Stimulated activated CD8-positive, alpha-beta memory T cell treated with anti-CD3 and anti-CD28 coated beads, Interleukin-7, amount 100 ng/mL, for 1 hour (primary cell): ENCODE measurements at places on chromosomes 6 and 20.

GRCh38 chr6:146847426-146847825 is 248.7 kb downstream of the ADGB start:
- no peak for DNase-seq

DNA sequence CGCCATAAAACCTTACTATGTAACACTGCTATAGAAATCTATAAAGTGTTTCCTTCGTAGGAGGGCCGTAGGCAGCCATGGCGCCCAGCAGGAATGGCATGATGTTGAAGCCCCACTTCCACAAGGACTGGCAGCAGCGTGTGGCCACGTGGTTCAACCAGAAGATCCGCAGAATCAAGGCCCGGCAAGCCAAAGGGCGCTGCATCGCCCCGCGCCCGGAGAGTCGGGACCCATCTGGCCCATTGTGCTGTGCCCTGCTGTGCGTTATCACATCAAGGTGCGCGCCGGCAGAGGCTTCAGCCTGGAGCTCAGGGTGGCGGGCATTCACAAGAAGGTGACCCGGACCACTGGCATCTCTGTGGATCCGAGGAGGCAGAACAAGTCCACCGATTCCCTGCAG is 62.4 kb downstream of the TRIM27 start:
- DNase-seq = no peak

GRCh38 chr6:80211286-80211685 is 104.8 kb downstream of the BCKDHB start:
- DNase-seq = no peak

GRCh38 chr6:8075185-8075584 is 11.0 kb upstream of the BLOC1S5 start:
- no peak for DNase-seq

DNA sequence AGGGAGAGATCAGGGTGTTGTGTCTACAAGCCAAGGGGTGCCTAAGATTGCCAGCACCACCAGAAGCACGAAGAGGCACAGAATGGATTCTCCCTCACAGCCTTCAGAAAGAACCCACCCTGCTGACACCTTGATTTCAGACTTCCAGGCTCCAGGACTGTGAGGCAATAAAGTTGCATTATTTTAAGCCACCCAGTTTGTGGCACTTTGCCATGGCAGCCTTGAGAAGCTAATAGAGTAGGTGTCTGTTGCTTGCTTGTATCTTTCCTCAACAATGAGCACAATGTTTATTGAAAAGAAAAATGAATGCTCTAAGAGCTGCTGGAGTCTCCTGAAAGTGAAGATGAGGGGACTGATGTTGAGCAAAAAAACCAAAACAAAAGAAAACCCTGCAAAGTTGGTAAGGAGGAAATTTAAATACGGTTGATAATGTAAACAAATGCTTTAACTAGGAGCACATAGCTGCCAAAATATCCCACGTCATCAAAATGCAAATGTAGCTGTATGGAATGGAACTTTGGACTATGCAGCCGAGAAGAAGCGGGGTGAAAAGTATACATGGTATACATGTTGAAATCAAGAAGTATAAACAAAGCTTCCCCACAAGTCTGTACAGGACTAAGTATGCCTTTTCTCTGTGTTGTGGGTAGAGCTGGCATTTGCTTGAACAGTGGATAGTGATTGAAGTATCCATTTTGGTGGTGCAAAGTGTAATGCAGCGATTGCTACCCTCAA is 8.0 kb downstream of the IL20RA start:
- no peak for DNase-seq

GRCh38 chr6:17580518-17581048 is 19.5 kb upstream of the FAM8A1 start:
- DNase-seq = no peak

DNA sequence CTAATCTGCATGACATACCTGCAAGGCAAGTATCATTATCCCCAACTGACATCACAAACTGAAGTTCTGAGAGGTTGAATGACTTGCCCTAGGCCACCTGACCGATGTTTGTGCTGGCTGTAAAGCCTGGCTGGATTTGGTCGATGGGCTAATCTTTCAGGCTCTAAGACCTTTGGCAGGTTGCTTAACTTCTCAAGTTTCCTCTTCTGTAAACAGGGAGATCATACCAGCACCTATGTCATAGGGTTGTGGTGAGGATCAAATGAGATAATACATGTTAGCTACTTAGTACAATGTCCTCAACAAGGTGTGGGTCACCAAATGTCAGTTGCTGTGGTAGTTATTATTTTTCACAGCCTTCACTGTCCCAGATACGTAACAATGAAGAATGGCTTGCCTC is 14.2 kb downstream of the ANKRD66 start:
- DNase-seq = no peak

DNA sequence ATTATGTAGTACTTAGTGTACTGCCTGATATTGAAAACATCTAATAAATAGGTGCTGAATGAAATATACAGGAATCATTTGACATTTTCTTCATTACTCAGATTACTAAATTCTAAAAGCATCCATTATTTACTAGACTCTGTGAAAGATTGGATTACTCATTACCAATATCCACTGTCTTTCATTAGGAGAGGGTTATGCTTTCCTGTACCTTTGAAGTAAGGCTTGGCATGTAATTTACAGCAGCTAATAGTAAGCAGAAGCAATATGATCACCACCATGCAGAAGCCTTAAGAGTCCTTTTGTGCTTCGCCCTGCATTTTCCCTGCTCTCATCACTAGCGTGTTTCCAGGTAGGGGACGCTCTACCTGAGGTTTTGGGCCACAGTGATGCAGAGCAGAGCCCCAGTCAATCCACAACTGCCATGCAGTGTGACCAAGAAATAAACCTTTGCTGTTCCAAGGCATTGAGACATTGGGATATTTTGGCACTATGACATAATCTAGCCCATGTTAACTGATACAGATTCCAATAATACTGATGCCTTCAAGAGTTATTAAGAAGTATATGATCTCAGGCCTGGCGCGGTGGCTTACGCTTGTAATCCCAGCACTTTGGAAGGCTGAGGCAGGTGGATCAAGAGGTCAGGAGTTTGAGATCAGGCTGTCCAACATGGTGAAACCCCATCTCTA is 502.8 kb upstream of the MARCKS start:
- no peak for DNase-seq

DNA sequence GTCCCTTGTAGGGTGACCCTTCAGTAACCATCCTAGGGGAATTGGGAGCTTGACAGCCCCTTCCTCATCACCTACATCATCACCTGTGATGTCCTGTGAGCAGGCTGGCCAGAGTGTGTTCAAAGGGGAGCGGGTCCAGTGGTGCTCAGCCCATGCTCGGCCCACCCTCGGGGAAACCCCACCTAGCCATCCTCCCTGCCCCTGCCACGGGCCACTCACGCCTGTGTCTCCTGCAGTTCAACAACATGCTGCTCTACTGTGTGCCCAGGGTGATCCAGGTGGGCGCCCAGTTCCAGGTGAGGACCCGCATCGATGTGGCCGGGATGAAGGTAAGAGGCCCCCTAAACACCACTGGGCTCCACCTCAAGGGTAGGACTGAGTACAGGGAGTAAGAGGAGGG is 10.1 kb downstream of the FGD2 start:
- DNase-seq = no peak

DNA sequence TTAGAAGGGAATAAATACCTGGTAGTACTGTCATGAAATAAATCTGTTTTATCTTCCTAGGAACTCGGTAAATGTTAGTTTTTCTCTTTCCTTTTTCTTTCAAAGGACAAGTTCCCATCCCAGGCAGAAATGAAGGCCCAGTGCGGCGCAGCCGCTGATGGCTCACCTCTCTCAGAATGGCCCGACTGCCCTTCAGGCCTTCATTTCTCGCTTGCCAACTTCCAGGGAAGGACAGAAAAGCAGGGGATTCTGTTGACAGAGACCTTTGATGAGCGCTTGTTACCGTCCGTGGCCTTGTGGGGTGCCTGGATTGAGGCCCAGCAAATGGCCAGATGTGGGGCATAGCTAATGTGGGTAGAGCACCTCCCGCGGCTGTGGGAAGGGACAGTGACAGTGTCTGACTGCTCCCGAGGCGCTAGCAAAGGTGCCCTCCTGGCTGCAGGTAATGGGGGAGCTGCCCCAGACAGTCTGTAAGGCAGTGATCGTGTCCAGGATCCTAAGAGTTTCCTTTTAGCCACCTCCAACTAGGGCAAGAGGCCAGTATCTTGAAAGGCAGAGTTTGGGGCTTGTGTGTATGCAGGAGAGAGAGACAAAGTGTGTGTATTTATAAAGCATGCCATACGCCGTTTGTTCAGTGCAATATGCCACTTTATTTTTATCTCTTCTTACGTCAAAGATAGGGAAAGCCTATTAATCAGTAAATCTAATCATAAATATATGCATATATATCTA is 354.2 kb downstream of the NRN1 start:
- no peak for DNase-seq

GRCh38 chr6:150978624-150979023 is 113.1 kb downstream of the MTHFD1L start:
- DNase-seq = no peak

DNA sequence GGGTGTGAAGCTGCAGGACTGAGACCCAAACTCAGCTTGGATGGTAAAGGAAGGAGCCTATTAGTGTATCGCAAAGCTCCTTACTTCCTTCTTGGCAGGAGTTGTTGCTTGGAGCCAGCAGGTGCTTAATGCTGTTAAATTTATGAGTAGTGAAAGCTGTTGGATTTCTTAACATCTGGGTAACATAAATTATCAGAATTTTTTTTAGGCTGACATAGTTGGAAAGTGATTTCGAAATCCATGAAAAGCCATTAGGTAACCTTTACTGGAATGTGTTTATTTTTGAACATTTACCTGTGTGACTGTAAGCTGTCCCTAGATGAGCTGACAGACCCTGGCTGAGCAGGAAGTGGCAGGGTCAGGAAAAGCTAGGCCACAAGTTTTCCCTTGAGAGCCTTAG is 470.4 kb upstream of the SLC35B3 start:
- DNase-seq = no peak

- no peak for DNase-seq
Observed at GRCh38 chr6:114344971-114345275, 2.1 kb upstream of the HS3ST5 start.

GRCh38 chr6:43481075-43481474 is 3.7 kb downstream of the TJAP1 start:
- no peak for DNase-seq

- DNase-seq = no peak
Observed at GRCh38 chr6:131839388-131839787, 31.6 kb downstream of the ENPP1 start.

- no peak for DNase-seq
Observed at GRCh38 chr20:44036441-44036840, 121.8 kb downstream of the TOX2 start.

- no peak for DNase-seq
Observed at GRCh38 chr20:32894026-32894483, 35.3 kb downstream of the EFCAB8 start.

DNA sequence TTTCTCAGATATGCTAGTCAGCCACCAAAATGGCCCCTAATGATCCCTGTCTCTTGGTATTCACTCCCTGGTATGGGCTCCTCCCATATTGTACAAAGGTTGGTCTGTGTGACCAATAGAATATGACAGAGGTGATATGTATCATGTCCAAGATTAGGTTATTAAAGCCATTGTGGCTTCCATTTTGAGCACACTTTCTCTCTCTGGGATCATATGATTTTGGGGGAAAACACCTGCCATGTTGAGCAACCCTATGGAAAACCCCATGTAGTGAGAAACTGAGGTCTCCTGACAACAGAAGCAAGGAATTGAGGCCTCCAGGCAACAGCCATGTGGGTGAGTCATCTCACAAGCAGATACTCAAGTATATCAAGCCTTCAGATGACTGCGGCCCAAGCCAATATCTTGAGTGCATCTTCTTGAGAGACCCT is 7.1 kb upstream of the ZNF318 start:
- no peak for DNase-seq
